Activated gamma-delta T cell treated with Interleukin-2 at 50 U/mL for 16 hours (primary cell): ENCODE measurements at places on chromosomes 6 and 20.

- no peak for DNase-seq
Observed at GRCh38 chr6:107679457-107679856, 144.7 kb downstream of the SCML4 start.

- no peak for DNase-seq
Observed at GRCh38 chr6:46243754-46244153, 73.0 kb upstream of the ENPP5 start.

GRCh38 chr6:100464903-100465700 is at the start of gene SIM1:
Gene SIM1, minus strand, starts transcription at chr6:100464921. Its CDS starts 1,453 bp downstream, at chr6:100463468.
- no peak for DNase-seq

DNA sequence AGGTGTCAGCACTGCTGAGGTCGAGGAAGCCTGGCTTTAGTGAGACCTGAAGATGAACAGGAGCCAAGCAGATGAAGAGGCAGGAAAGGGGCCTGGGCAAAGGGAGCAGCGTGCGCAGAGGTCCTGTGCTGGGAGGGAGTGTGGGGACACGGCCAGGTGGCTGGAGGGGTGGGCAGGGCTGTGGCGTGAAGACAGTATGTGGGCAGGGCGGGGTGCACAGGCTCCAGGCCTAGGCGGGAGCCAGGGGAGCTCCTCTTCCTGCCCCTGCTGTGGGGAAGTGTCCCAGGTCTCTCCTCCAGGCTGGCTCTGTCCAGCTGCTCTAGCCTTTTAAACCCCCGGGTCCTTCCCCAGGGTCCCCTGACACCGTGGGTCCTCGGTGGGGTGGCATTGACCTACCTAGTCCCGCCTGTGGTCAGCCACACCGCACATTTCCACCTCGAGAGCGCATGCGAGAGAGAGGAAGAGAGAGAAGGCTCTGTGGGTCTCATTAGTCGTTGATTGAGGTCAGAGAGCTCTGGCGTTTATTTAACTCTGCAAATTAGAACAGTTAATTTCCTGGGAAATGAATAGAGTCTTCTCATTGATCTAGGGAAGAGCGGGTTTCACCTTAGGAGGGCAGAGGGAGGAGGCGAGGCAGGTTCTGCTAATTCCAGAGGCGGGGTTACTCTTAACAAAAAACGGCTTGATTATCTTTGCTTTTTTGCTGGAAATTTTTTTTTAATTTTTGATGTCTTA is 68.8 kb downstream of the CDH4 start:
- DNase-seq = no peak

DNA sequence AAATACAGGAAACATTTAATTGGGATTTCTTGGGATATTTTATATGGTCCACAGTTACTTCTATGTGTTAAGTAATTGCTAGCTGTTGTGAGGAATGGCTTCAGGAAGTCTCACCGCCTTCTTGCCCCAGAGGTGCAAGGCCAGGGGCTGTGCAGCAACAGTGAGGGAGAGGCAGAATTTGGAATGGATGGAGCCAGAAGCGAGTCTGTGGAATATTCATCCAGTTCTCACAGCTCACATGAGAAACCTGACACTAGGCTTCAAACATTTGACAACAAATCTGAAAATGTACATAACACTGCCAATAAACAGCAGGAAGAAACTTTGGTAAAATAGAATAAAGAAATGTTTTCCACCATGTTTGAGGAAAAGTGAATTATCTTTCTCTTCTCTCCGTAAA is 66.5 kb downstream of the GPR6 start:
- no peak for DNase-seq

GRCh38 chr20:44785768-44786167 is 24.6 kb downstream of the RIMS4 start:
- no peak for DNase-seq

- DNase-seq = no peak
Observed at GRCh38 chr20:63957690-63958441, 1.6 kb upstream of the UCKL1 start.

GRCh38 chr6:108955329-108955949 is 107.2 kb downstream of the ARMC2 start:
- DNase-seq = no peak

DNA sequence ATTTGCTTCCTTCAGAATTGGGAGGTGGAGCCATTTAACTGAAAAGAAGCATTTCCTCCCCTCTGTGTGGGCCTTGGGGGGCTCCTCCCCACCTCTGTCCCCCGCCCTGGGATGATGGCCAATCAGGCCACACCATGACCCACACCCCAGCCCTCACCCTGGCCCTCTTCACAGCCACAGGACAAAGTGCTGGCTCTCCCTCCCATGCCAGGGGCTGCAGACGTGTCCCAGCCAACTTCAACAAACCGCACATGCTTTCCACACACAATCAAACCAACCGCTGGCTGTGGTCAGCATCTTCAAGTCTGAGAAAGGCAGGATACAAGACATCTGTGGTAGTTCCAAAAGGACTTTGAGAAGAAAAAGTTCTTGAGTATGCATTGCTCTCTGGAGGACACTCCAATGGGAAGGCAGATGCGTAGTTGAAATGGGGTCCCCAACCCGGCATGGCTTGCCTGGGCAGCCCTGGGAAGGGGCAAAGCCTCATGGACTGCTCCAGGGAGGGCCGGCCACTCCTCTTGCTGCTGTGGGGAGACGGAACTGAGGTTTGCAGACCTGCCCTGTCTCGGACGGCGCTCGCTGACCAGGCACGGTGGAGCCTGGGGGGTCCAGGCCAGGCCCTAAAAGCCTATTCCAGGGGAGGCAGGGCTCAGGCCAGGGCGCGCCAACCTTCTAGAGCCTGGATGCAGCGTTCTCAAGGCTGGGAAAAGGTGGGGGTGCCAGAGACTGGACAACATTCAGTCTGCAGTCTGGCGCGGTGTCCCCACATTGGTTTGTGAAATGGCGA is 12.2 kb downstream of the TTLL2 start:
- no peak for DNase-seq

DNA sequence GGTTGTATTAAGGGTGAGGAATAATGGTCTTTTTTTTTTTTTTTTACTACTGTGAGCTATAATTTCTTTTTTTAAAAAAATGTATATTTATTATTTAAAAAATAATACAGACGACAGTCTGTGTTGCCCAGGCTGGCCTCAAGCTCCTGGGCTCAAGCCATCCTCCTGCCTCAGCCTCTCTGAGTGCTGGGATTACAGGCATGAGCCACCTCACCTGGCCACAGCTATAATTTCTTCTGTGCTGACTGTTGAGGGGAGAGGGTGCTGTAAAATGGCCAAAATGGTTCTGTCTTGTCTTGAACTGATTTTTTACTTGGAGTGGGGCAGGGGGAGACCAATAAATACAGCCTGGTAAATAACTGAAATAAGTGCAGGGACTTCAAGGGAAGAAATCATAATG is 3.6 kb downstream of the SRSF3 start:
- no peak for DNase-seq

DNA sequence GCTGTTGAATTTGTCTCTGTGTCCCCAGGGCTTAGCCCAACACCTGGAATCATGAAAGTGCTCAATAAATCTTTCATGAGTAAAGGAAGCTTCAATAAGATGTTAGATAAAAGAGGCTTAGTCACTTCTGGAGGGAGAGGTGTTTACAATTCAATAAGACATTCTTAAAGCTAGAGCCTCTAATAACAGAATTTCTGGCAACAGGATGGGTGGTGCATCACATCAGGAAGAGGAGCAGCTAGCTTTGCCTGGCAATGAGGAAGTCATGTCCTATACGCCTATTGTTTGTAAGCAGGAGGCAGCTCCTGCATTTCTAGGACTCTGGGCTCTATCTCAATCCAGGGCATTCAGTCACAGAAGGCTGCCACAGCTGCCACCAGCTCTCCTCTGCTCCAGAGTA is 638.5 kb downstream of the EPM2A start:
- DNase-seq = no peak

DNA sequence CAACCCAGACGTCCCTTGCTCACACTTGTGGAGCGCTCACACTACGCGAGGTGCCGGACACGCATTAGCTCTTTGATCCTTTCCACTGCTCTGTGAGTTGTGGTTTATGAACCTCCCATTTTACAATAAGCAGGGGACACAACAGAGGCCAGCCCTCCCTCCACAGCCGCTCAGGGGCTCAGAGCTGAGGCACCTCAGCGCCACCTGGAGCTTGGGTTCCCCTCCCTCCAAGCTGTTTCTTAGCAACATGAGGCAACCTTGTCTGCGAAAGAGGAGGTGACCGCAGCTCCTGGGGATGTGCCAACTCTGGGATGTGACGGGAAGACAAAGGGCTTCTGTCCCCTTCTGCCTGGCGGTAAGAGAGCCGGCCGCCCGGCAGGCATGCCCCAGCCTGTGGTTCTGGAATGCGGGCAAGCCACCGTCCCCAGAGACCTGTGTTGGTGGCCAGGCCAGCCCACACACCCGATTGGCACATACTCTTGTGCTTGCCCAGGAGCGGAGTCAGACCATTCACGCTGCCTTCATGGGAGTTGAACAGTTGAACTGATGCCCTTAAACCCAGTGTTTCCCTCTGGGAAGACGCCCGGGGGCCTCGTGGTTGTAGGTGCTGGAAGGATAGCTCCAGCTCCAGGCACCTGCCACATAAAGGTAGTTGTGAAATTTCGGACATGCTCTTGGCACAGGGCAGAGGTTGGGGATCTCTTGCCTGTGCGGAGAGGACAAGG is 44.5 kb downstream of the RBM38 start:
- peak; percentile 30 for DNase-seq

GRCh38 chr6:129730477-129731165 is 20.6 kb upstream of the ARHGAP18 start:
- DNase-seq = peak; percentile 19

DNA sequence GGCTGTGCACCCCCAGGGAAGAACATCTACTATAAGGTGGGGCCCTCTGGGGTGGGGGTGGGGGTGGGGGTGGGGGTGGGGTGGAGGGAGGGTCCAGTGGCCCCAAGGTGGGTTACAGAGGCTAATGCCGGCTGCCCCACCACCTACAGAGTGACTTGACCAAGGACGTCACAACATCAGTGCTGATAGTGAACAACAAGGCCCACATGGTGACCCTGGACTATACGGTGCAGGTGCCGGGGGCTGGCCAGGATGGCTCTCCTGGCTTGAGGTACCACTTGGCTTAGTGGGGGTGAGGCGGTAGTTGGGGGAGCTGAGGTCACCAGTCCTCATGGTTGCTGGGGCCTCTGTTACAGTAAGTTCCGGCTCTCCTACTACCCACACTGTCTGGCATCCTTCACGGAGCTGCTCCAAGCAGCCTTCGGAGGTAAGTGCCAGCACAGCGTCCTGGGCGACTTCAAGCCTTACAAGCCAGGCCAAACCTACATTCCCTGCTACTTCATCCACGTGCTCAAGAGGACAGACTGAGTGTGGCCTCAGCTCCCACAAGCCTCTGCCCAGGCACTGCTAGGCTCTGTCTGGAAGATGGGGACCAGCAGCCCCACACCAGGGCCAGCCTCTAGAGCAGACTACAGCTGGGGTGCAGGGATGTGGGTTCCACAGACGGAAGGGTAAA is 2.8 kb downstream of the GNMT start:
- DNase-seq = no peak

DNA sequence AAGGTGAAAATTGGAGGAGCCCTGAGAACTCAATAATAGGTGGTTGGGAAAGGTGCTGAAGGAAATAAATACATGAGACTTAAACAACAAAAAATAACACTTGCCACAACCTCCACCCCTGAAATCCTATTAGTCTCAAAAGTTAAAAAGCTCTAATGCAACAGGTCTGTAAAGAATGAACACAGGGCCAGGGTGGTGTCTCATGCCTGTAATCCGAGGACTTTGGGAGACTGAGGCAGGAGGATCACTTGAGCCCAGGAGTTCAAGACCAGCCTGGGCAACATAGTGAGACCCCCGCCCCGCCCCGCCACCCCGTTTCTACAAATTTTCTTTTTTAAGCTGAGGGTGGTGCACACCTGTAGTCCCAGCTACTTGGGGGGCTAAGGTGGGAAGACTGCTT is 1.1 kb upstream of the ZKSCAN8 start:
- no peak for DNase-seq

GRCh38 chr20:9112541-9113515 is 43.9 kb downstream of the PLCB4 start:
- DNase-seq = no peak

GRCh38 chr6:62441182-62441581 is 155.2 kb upstream of the KHDRBS2 start:
- DNase-seq = no peak

- no peak for DNase-seq
Observed at GRCh38 chr6:157151029-157151428, 172.3 kb downstream of the TMEM242 start.

- DNase-seq = no peak
Observed at GRCh38 chr20:36149012-36149411, 5.5 kb upstream of the EPB41L1 start.

DNA sequence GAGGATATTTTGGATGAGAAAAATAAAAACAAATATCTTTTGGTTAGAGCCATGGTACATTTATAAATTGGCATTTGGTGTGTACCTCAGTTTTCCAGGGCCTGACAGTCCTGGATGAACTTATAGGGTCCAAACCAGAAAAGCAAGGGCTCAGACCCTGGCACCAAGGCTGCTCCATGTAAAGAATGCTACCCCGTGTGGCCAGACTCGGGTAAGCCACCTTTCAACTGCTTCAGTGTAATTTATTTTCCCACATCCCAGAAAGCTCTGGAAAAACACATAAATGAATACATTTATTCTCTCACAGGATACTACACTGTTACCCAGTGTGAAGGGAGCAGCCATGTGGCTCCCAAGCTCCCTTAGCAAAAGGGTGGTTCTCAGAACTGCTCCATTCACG is 13.8 kb downstream of the MRPL14 start:
- no peak for DNase-seq

DNA sequence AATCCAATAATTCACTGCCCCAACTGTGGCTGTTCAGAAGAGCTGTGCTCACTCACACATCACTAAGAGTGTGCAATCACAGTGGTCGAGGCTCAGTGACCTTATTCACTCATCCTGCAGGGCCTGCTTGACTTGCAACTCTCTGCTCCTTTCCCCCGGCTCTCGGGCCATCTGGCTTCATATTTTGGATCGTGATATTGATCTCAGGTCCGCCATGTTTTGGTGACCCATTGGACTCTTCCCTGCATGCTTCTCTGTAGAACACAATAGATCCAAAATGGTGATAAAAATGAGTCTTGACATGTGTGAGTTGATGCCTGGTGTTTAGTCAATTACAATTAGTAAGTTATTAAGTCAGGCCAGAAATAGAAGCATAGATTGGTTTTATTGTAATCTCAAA is 313.9 kb upstream of the SOX4 start:
- no peak for DNase-seq

DNA sequence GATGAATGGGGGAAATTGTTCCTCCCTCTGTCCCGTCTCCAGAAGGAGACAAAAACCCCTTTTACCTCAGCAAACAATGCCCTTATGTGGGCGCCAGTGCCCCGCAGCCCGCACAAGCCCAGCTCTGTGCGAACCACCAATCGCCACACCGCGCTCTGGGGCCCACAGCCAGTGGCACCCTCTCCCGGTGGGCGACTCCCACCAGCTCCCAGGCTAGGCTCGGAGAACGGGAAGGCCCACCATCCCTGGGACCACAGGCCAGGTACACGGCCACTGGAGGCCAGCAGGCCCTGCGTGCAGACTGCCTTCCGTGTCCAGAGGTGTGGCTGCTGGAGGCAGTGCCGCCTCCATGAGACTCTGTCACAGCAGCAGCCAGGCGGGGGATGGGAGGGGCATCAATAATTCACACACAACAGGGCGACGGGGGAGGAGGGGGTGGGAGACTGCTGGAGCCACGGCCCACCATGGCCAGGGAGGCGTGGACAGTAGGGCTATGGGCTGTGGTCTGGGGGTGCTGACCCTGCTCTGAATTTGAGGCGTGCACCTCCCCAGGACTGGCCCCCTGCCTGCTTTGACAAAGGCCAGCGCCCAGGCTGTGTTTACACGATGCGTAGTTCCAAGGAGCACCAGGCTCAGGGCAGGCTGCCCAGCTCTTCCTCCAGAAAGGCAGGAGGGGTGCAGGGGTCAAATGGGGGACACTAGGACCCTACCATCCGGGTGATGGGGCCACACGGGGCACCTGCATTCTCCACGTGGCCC is 105.7 kb downstream of the ASXL1 start:
- no peak for DNase-seq
